Kidney (tissue), 22 donors: ENCODE measurements at places on chromosomes 6 and 20. TPM values are rescaled to one million over a fixed set of nuclear protein-coding genes. Genes with fewer than 3 reads are reported as not detected.

GNMT gene
- 0.54 TPM for total RNA-seq

SRSF12 gene
- total RNA-seq = 2.3 TPM

DNA sequence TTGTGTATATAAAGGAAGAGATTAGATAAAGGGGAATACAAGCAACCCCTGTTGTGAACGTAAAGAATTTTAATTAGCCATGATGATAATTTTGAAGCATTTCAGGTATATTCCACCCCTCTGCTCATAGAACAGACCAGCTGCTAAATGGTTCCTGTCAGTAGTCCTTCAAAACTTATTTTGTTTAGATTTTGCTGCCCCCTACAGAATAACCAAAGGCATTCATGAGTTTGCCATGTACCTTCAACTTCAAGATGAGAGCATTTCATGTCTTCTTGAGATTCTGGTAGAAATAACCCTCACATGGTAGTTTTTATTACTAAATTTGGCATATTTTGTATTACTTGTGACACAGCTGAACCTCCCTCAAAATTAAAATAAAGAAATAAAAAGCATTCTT is 1586.7 kb downstream of the HACE1 start:
- no peak overlapping the region for H3K27ac ChIP-seq
- H3K27me3 ChIP-seq = no peaks in the 10 kb centered on the region
- peak; percentile 42 for DNase-seq
- no peaks in the 10 kb centered on the region for H3K4me1 ChIP-seq
- no peaks in the 10 kb centered on the region for H3K36me3 ChIP-seq
- no peak overlapping the region for H3K4me3 ChIP-seq

GRCh38 chr6:34237722-34238584 is 1.3 kb downstream of the HMGA1 start:
- peak; percentile 80 for DNase-seq
- H3K27ac ChIP-seq = no peak overlapping the region
- peak overlapping the region; percentile 39 for H3K4me3 ChIP-seq
- no peaks in the 10 kb centered on the region for H3K27me3 ChIP-seq
- no peaks in the 10 kb centered on the region for H3K4me1 ChIP-seq

DNA sequence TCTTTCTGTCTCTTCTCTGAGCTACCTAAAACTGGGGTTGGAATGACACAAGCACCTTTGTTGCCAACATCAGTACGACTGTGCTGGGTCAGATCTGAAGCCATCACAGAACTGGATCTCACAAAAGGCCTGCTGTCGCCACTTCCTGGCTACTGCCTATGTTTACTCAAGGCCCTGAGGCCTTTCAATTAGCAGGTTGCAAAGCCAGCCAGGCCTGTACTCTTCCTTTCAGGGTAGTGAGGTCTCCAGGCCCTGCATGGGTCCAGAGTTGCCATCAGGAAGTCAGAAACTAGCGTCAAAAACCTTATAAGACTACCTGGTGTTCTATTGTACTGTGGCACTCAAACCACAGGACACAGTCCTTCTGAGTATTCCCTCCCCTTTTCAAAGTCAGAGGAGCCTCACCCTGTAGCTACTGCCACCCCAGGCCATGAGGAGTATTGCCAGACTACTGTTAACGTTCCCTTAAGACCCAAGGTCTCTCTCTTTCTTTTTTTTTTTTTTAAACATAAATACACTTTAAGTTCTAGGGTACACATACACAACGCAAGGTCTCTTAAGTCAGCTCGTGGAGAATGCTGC is 937.4 kb upstream of the GJE1 start:
- no peaks in the 10 kb centered on the region for H3K4me1 ChIP-seq
- no peak for DNase-seq
- no peaks in the 10 kb centered on the region for H3K27me3 ChIP-seq
- no peak overlapping the region for H3K4me3 ChIP-seq
- no peaks in the 10 kb centered on the region for H3K36me3 ChIP-seq

GRCh38 chr20:41124451-41125094 is 12.8 kb upstream of the PLCG1 start:
- H3K36me3 ChIP-seq = peaks cover 47% of the 10 kb centered on the region
- no peaks in the 10 kb centered on the region for H3K4me1 ChIP-seq
- DNase-seq = no peak
- H3K27me3 ChIP-seq = no peaks in the 10 kb centered on the region
- no peak overlapping the region for H3K27ac ChIP-seq
- no peak overlapping the region for H3K4me3 ChIP-seq

GRCh38 chr6:155399745-155400653 is 55.6 kb downstream of the NOX3 start:
- H3K27me3 ChIP-seq = no peaks in the 10 kb centered on the region
- no peak for DNase-seq
- H3K4me1 ChIP-seq = no peaks in the 10 kb centered on the region
- H3K27ac ChIP-seq = no peak overlapping the region
- H3K36me3 ChIP-seq = no peaks in the 10 kb centered on the region

WFDC12 gene
- total RNA-seq = 1.4 TPM

- no peaks in the 10 kb centered on the region for H3K27me3 ChIP-seq
- H3K36me3 ChIP-seq = no peaks in the 10 kb centered on the region
- no peak overlapping the region for H3K4me3 ChIP-seq
- DNase-seq = no peak
- H3K4me1 ChIP-seq = no peaks in the 10 kb centered on the region
- no peak overlapping the region for H3K27ac ChIP-seq
These were observed 15.0 kb upstream of the AKIRIN2 start for GRCh38 chr6:87716928-87717614.

GRCh38 chr6:51678905-51679620 is 408.4 kb downstream of the PKHD1 start:
- no peaks in the 10 kb centered on the region for H3K36me3 ChIP-seq
- no peak overlapping the region for H3K27ac ChIP-seq
- H3K4me1 ChIP-seq = peaks cover 4% of the 10 kb centered on the region
- H3K4me3 ChIP-seq = no peak overlapping the region

CPXM1 gene
- 5.2 TPM for total RNA-seq

GRCh38 chr6:17714879-17715851 is 8.4 kb upstream of the NUP153 start:
- no peaks in the 10 kb centered on the region for H3K4me1 ChIP-seq
- no peak overlapping the region for H3K4me3 ChIP-seq
- no peak overlapping the region for H3K27ac ChIP-seq
- no peaks in the 10 kb centered on the region for H3K36me3 ChIP-seq
- no peak for DNase-seq

HNF4A gene
- total RNA-seq = 26.0 TPM

DNA sequence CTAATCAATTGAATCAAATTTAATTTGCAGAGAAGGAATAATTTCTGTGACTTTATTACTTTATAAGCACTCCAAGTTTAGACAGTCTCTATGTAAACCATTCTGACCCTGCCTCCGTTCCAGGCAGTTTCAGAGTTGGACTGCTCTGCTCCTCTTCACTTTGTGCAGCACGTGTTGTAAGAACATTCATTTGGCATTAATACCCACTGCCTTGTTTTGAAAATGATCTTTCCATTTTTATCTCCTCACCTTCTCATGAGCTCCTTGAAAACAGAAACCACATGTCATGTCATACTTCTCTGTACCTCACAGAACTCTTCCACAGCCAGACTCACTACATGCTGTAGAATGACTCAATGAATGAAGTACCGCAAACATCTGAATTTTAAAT is 25.5 kb downstream of the SLC22A1 start:
- no peak for DNase-seq
- no peaks in the 10 kb centered on the region for H3K27me3 ChIP-seq
- H3K36me3 ChIP-seq = no peaks in the 10 kb centered on the region
- H3K27ac ChIP-seq = no peak overlapping the region
- no peaks in the 10 kb centered on the region for H3K4me1 ChIP-seq

VIP gene
- 0.76 TPM for total RNA-seq

DNA sequence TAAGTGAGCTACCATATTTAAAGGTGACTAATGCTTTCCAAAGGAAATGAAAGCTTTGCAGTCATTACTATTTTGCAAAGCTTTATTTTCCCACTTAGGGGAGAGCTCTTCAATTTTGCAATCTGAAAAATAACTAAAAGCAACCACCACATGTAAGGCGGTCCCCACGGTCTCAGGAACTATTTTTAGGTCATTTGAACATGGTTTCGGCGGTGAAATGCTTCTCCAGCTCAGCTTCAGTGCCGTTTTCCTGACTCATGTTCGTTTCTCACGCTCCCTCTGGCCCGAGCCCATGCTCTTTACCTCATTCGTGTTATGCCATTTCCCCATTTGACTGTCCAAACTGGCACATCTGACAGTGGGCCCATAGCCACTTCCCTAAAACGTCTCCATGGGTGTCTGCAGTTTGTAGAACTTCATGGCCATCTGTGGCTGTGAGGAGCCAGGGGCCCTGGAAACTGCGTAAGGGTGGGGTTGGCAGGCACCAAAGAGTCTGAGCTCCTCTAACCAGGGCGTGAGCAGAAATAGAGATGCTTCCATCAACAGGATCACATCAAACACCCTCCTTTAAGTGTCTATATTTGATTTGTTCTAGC is 46.5 kb downstream of the ADTRP start:
- H3K4me1 ChIP-seq = no peaks in the 10 kb centered on the region
- H3K27me3 ChIP-seq = no peaks in the 10 kb centered on the region
- H3K27ac ChIP-seq = no peak overlapping the region
- H3K4me3 ChIP-seq = no peak overlapping the region

GRCh38 chr6:22568854-22569253 is 512 bp upstream of the HDGFL1 start:
- H3K4me1 ChIP-seq = no peaks in the 10 kb centered on the region
- no peak for DNase-seq
- H3K27ac ChIP-seq = no peak overlapping the region
- no peaks in the 10 kb centered on the region for H3K27me3 ChIP-seq

RAD21L1 gene
- total RNA-seq = not detected

SYNDIG1 gene
- 5.4 TPM for total RNA-seq

DDO gene
- 3.6 TPM for total RNA-seq

MAPK13 gene
- total RNA-seq = 43.3 TPM

DNA sequence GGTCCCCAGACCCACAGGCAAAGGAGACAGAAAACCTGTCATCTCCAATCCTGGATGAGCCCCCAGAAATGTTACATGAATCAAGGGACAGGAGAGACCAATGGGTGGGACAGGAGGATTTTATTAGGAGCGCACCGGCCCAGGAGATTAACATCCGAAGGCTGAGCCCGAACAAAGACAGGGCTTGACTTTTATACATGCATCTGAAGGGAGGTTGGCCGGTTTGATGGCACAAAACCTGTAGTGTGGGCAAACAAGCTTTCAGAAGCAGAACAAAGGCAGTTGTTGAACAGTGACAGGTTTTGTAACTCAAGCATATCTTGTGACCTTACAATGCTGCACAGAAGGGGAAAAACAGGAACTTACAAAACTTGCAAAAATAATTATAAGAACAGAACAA is 83.9 kb upstream of the GPR6 start:
- peaks cover 11% of the 10 kb centered on the region for H3K4me1 ChIP-seq
- no peaks in the 10 kb centered on the region for H3K27me3 ChIP-seq
- no peak overlapping the region for H3K27ac ChIP-seq
- no peaks in the 10 kb centered on the region for H3K36me3 ChIP-seq
- no peak overlapping the region for H3K4me3 ChIP-seq
- no peak for DNase-seq

- H3K36me3 ChIP-seq = no peaks in the 10 kb centered on the region
- no peak overlapping the region for H3K27ac ChIP-seq
- no peak overlapping the region for H3K4me3 ChIP-seq
- H3K27me3 ChIP-seq = no peaks in the 10 kb centered on the region
These were observed 551.6 kb upstream of the CITED2 start for GRCh38 chr6:139925894-139926641.

COL21A1 gene
- 3.1 TPM for total RNA-seq

NHLRC1 gene
- 2.0 TPM for total RNA-seq

- no peak overlapping the region for H3K4me3 ChIP-seq
- H3K4me1 ChIP-seq = no peaks in the 10 kb centered on the region
- no peaks in the 10 kb centered on the region for H3K27me3 ChIP-seq
- H3K27ac ChIP-seq = no peak overlapping the region
- DNase-seq = no peak
These were observed 869.9 kb downstream of the KIF16B start for GRCh38 chr20:15703171-15703911.

DNA sequence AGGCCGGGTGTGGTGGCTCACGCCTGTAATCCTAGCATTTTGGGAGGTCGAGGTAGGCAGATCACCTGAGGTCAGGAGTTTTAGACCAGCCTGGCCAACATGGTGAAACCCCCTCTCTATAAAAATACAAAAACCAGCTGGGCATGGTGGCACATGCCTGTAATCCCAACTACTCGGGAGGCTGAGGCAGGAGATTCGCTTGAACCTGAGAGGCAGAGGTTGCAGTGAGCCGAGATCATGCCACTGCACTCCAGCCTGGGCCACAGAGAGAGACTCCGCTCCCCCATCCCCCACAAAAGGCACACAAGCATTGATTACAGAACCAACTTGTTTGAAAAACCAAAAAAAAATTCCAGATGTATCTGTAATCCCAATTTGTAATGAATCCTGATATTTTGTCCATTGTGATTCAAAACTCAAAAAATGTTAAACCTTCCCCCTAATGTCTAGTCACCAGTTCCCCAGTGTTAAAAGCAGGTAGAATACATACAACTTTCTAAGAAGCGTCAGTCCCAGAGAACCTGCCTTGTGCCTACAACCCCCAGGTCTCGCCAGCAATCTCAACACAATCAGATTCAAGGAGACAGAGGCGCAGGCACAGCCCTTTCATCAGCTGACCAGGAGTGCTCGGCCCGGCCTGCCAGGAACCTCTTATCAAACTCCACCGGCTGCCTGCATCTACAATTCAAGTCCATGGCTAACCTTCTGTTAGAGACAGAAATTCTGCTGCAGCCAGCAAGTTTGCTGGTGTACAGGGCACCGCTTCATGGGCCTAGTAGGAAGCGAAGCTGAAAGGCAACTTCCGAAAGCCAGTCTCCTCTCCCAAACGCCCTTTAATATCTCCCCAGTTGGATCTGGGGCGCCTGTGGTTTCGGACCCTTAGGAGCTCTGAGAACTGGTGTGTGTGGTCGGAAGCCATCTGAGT is 2.1 kb downstream of the EZR start:
- no peaks in the 10 kb centered on the region for H3K36me3 ChIP-seq
- no peaks in the 10 kb centered on the region for H3K27me3 ChIP-seq
- peak overlapping the region; percentile 94 for H3K4me3 ChIP-seq
- DNase-seq = no peak
- H3K27ac ChIP-seq = peak overlapping the region; percentile 63
- H3K4me1 ChIP-seq = no peaks in the 10 kb centered on the region

RIN2 gene
- total RNA-seq = 109 TPM

GRCh38 chr6:139447656-139447975 is 73.2 kb upstream of the CITED2 start:
- no peak overlapping the region for H3K27ac ChIP-seq
- no peaks in the 10 kb centered on the region for H3K36me3 ChIP-seq
- peaks cover 3% of the 10 kb centered on the region for H3K4me1 ChIP-seq
- no peaks in the 10 kb centered on the region for H3K27me3 ChIP-seq
- no peak overlapping the region for H3K4me3 ChIP-seq

GRCh38 chr6:106159531-106159940 is 73.4 kb downstream of the PRDM1 start:
- no peak overlapping the region for H3K27ac ChIP-seq
- H3K4me3 ChIP-seq = no peak overlapping the region
- no peak for DNase-seq
- no peaks in the 10 kb centered on the region for H3K27me3 ChIP-seq
- no peaks in the 10 kb centered on the region for H3K36me3 ChIP-seq
- H3K4me1 ChIP-seq = no peaks in the 10 kb centered on the region
